ENCODE measurements at places on chromosomes 11 and 22.

GRCh38 chr11:64726211-64726641 is 3.2 kb upstream of the NRXN2 start:
- DNase-seq: no peak

DNA sequence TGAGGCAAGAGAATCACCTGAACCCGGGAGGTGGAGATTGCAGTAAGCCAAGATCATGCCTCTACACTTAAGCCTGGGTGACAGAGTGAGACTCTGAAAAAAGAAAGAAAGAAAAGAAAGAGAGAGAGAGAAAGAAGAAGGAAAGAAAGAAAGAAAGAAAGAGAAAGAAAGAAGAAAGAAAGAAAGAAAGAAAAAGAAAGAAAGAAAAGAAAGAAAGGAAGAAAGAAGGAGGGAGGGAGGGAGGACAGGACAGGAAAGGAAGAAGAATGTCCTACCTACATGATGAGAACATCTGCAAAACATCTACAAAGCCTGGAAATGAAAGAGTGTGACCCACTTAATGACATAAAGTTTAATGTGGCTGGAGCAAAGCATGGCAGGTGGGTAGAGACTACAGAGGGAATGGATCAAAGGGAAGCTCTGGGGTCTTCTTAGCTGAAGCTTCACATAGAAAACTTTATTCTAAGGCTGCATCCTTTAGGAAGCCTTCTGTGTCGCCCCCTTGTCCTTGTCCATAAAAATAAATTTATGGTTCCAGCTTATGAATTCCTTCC is 112.3 kb upstream of the ASPHD2 start:
- no peak for DNase-seq

DNA sequence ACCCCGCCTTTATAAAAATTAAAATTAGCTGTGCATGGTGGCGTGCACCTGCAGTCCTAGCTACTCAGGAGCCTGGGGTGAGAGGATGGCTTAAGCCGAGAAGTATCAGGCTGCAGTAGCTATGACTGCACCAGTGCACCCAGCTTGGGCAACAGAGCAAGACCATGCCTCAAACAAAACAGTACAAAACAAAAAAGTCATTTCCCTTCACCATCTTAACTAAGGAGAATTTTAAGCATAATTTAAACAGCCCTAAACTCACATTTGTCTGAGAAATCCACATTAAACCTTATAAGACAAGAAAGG is 23.3 kb upstream of the TFIP11 start:
- DNase-seq: no peak

- DNase-seq: no peak
Measured at GRCh38 chr22:48856308-48856615, 971.4 kb downstream of the BRD1 start.

DNA sequence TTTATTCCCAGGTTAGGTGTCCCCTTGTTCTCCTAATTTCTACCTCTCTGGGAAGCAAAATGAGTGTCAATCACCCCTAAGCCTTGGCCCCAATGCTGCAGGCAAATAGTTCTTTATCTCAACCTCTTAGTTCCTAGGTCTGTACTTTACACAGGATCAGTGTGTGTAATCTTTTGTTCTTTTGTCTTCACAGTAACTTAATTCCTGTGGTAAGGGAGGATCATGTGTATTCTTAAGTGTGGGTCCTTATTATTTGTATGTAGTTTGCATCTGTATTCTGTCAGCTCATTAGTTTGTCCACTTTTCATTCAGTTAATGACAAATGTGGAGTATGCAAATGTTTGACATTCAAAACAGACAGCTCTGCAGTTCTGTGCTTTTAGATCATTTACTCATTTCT is 166.7 kb downstream of the FAT3 start:
- DNase-seq: no peak

GRCh38 chr11:72535194-72535547 is 100.8 kb upstream of the CLPB start:
- DNase-seq: no peak

DNA sequence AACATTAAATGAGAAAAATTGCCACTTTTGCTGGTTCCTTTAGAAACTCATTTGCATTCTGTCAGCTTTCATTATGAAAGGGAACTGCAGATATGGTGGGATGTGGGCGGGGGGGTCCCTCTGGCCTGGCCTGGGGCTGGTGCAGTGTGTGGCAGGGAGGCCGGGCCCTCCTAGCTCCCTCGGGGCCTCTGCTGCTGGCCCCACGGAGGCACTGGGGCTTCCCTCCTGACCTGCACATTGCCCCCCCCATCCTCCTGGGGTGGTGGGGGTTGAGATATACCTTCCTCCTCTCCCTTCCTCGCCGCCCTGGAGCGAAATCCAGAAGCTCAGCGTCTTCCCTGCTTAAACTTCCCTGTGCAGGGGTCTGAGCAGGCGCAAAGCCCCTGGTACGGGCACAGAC is 1005.9 kb downstream of the BRD1 start:
- no peak for DNase-seq

DNA sequence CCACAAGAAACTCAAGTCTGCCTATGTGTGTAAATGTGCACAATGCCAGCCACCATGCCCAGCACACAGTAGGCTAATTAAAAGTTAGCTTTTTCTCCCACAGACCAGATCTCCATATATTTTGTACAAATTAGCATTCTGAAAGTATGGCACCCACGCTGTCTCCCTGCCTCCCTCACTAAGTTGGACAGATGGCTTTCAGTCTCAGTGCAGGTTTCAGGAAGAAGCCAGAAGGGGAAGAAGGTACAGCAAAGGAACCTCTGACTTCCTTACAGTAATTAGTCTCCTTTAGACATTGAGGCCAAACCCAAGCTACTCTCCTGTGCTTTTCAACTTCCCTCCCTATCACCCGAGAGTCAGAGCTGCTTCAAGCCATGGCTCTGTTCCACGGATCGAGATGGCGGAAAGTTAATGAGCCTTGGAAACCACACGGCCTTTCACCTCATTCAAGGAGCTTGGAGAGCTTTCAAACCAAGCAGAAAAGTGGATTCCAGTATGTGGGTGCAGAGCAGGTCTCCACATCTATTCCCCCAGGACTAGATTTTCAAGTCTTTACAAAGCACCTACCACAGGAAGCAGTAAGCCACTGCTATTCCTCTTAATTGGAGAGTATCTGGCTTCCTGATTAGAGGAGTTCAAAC is 221.1 kb upstream of the NARS2 start:
- no peak for DNase-seq

- DNase-seq: no peak
Measured at GRCh38 chr11:10846660-10847059, 11.2 kb downstream of the ZBED5 start.

DNA sequence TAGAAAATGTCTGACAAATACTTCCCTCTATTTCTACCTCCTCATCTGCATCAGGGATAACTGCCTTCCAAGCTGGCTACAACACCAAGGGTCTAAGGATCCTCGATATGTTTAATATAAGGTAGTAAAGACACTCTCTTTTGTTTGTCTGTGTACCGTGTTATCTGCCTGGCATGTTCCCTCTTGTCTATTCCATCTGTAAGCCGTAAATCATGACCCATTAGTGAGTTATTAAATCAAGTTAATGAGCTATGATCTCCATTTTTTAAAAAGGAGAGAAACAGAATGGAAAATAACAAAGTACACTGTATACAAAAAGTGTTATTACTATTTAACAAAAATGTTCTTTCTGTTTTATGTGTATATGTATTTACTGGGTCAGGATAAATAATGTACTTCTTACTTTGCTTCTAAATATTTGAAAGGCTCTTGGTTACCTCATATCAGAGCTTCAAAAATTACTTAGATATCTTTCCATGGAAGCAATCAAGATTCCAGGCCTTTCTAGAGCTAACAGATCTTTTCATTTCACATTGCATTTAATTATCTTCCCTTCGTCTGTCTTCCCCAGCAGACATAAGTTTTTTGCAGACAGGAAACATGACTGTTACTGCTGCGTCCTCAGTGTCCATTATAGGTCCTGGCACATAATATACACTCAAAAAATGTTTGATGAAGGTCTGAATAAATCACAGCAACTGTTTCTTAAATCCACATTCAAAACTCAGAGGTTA is 342.6 kb upstream of the CCDC90B start:
- DNase-seq: no peak

DNA sequence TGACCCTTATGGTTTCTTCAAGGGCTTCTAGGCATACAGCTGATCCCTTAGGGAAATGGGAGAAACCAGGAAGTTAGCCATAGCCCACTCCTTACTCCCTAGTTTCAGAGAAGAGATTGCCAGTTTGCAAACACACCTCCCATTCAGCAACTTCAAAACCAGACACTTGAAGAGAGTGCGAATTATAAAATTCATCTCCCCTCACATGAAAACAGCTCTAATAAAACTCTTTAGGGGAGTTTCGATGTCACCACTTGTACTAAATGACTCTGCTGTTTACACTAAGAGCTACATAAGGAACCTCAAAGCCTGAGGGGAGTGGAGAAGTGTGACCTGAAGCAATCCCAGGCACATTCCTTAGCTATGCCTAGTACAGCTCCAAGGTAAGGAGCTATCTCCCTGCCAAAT is 8.3 kb downstream of the LGR4 start:
- no peak for DNase-seq

- peak; percentile 89 for DNase-seq
Measured at GRCh38 chr22:19663286-19663815, 51.0 kb upstream of the SEPTIN5 start.

- peak; percentile 57 for DNase-seq
Measured at GRCh38 chr11:46112961-46113607, 8.2 kb downstream of the PHF21A start.

DNA sequence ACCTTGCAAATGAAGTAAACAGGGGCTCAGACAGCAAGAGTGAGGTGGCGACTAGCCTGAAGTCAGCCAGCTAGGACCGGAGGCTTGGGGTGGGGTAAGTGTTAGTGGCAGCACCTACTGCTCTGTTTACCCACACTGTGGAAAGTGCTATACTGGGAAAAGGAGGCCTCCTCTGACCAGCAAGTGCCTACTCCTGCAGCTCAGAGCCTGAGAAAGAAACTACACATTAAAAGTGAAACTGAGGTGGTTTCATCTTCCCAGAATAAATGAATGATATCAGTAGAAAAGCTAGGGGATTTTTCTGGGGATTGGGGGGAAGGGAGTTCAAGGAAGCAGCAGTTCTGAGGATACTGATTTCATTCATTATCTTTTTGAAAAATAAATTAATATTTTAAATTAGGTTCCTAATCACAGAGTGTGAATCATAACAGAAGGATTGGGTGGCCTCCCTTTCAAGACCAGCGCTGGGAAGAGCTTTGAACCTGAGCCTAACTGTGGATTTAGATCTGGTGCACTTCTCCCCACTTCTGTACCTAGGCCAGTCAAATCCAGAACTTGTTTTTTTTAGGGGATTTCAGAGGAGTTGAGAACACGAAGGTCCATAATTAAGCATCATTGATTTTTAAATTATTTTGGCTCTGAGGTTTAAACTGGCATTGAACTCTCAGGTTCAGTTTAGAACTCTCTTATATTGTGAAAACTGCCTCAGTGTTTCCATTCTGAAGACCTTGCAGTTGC is 48.1 kb upstream of the GRAMD1B start:
- no peak for DNase-seq

- DNase-seq: no peak
Measured at GRCh38 chr11:5239046-5239445, 4.8 kb upstream of the HBD start.

Data from AG10803 (cell line).